ENCODE measurements at places on chromosomes 16 and 17. TPM values are rescaled to one million over a fixed set of nuclear protein-coding genes. Genes with fewer than 3 reads are reported as not detected.

DNA sequence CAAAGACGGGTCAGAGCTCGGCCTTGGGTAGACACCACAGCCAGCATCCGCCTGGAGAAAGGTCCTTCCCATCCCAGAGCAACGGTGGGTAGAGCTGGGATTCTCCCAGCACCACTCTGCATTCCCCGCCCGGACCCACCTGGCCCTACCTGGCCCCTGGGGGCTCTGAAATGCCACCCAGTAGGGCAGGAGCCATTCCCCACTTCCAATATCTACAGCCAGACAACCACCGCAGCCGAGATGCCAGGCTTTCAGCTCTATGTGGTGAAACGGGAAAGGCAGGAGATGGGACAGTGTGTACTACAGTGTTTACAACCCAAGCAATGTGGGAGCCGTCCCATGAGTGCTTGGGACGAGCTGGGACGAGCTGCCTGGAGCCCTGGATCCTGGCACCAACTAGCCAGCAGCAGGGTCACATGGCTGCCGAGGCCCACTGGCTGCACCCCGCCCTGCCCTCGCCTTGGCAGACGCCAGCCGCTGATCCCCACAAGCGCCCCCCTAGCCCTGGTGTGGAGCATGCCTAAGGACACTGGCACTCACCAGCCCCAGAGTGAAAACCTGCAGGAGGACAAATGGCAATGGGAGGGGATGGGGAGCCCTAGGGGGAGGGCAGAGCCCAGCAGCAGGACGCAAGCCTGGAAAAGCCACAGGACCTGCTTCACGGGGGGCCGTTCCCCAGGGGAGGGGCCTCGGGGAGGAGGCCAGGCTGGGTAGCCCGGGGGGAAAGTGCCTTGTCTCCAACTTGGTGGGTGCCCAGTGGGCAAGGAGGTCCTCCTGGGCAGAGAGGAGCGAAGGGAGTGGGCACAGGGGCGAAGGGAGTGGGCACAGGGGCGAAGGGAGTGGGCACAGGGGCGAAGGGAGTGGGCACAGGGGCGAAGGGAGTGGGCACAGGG lies 13.5 kb downstream of the TMC6 start:
- H3K4me3 ChIP-seq: no peak overlapping the region
- peak; percentile 65 for DNase-seq
- no peaks in the 10 kb centered on the region for H3K36me3 ChIP-seq
- H3K27me3 ChIP-seq: no peaks in the 10 kb centered on the region
- no peak overlapping the region for H3K27ac ChIP-seq
- no peaks in the 10 kb centered on the region for H3K4me1 ChIP-seq

NPIPA5 gene
- total RNA-seq: 20.1 TPM

SLFN11 gene
- total RNA-seq: 93.3 TPM

CDR2 gene
- 34.7 TPM for total RNA-seq

GRCh38 chr17:49387498-49388289 lies 25.6 kb upstream of the ZNF652 start:
- H3K27ac ChIP-seq: no peak overlapping the region
- no peak overlapping the region for H3K4me3 ChIP-seq
- H3K27me3 ChIP-seq: no peaks in the 10 kb centered on the region

All from aorta (tissue), 5 donors.